ENCODE measurements at places on chromosomes 4 and X. TPM values are rescaled to one million over a fixed set of nuclear protein-coding genes. Genes with fewer than 3 reads are reported as not detected.

- DNase-seq, result no peak
These were observed 12.1 kb downstream of the DOK7 start for GRCh38 chr4:3475041-3475712.

TMEM31 gene
- total RNA-seq, result not detected

- DNase-seq, result no peak
These were observed 382.2 kb upstream of the SPOCK3 start for GRCh38 chr4:167616476-167616875.

DNA sequence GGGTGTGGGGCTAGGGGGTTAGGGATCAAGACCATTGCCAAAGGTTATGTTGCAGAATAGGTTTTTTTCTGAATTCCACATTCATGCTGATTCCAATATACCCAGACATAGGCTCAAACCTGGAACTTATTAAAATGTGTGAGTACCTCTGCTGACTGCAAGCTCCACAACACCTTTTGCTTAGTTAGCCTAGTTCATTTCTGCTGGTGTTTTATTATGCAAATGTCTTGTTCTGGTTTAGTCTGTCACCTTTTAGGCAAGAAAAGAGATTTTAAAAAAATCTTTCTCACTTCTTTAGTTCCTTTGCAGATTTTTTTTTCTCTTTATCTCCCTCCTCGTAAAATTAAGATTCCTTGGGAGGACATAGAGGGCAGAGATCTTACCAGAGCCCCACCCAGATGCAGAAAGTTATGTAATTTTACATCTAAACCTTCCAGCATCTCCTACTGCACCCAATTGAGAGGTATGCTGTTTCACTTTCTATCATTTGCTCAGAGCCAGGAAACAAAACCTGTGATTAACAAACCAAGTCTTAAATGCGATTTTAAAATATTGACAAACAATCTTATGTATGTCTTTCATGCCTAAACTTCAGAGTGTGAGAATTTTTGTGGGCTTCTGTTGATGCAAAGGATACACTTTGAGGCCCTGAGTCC lies 190.7 kb upstream of the CLNK start:
- no peak for DNase-seq

TCEAL2 gene
- 5.4 TPM for total RNA-seq

- no peak for DNase-seq
These were observed 9.6 kb upstream of the RENBP start for GRCh38 chrX:153953892-153954557.

DNA sequence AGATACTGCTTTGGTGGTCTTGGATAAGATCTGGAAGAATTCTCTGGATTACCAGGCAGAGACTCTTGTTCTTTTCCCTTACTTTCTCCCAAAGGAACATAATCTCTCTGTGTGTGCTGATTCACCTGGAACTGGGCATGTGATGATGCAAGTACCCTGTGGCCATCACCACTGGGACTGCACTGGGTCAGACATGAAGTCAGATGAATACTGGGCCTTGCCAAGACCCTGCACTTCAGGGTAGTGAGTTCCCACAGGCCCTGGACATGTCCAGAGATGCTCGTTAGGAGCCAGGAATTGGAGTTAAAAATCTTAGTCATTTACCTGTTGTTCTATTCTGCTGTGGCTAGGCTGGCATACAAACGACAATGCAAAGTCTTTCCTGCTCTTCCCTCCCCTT lies 290.1 kb upstream of the BMP3 start:
- no peak for DNase-seq

- no peak for DNase-seq
These were observed 783.0 kb upstream of the AADAT start for GRCh38 chr4:170872794-170873193.

GRCh38 chrX:136147976-136148375 lies 643 bp downstream of the FHL1 start:
- DNase-seq, result no peak

SPRY1 gene
- 134 TPM for total RNA-seq

GRCh38 chr4:149409555-149409962 lies 406.1 kb downstream of the IQCM start:
- no peak for DNase-seq

GRCh38 chrX:15977644-15978043 lies 123.0 kb upstream of the AP1S2 start:
- DNase-seq, result no peak

- no peak for DNase-seq
These were observed 744.5 kb upstream of the FAM241A start for GRCh38 chr4:111400741-111401140.

GRCh38 chr4:123421937-123422781 lies 25.6 kb downstream of the SPRY1 start:
- no peak for DNase-seq

- DNase-seq, result no peak
These were observed 308.7 kb upstream of the FAM241A start for GRCh38 chr4:111836601-111837000.

DNA sequence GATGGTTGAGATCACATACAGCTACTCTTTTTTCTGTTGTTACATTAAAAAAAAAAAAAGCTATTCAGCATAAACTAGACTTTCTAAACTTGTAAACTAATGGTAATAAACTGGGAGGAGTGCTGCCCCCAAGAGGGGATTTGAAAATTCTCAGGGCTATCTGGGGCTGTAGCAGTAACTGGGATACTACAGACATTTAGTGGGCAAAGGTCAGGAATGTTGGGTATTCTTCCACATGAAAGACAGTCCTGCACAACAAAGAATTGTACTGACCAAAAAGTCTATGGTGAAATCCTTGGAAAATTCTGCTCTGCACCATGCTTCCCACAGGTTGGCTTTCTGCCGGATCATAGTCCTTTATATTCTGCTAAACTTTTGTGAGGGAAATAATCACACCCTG lies 232.6 kb upstream of the BOD1L1 start:
- DNase-seq, result no peak

DNA sequence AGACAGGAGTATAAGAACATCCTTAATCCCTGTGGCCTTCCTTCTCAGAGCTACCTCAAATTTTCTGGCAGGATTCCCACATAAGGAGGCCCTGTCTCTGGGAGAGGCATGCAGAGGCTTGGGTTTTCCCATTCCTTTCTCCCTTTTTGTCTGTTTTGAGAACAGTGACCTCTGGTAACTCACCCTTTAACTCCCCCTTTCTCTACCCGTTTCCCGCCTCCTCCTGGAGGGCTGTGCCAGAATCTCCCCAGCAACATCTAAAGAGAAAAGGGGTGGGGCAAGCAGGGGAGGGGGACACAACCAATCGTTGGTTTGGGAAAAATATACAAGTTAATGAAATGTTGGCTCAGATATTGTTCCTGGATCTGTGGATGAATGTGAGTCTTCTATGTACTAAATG lies 303.7 kb upstream of the IRS4 start:
- DNase-seq, result no peak

GRCh38 chr4:77538574-77539157 lies 67.0 kb upstream of the CXCL13 start:
- no peak for DNase-seq

GRCh38 chr4:85092536-85092935 lies 126.0 kb upstream of the WDFY3 start:
- DNase-seq, result no peak

DNA sequence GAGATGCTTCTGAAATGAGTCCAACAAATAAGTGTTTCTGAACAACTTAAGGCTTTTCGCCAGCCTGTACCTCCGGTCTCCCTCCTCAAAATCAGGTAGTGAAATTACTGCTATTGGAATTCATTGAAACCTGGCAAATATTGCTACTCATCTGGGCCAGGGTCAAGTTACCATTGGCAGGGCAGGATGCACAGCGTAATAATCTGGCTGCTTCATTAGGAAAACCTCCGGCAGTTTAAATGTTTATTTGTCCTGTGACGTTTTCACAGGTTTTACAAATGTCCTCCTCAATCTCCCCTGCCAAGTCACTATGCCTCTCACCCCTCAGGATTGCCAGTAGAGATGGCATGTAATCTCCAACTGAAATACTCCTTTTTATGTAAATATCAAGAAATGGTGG lies 92.6 kb upstream of the KDR start:
- DNase-seq, result no peak

- no peak for DNase-seq
These were observed 34.2 kb upstream of the MXRA5 start for GRCh38 chrX:3380603-3381002.

P2RY8 gene
- 3.1 TPM for total RNA-seq

FAM9C gene
- total RNA-seq, result not detected

DNA sequence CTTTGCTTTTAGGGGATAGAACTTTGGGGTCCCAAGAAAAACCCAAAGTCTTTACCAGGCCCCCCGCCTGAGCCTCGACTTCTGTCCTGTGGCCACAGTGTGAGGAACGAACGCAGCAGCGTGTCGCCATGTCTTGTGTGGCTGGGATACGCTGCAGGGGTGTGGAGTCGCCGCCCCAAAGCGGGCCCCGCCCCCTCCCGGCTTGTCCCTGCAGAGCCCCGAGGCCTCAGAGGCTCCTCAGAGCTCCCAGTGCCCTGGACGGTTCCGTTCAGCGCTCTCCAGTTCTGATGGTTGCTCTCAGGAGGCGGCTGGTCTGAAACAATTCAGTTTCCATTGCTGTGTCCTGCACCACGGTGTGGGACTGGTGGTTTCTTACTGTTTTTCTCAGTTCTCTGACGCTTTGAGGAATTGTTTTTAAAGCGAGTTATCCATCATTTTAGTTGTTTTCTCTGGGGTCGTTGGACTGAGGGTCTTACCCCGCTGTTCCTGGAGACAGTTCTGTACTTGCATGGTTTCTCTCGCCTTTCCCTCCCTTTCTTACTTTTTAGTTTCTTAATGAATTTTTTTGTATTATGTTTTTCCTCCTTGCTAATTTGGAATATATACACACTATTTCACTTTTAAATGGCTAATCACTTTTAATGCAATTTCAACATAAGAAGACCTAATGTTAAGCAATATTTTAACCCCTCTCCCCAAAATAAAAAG lies 1.6 kb upstream of the IDUA start:
- peak; percentile 94 for DNase-seq

GRCh38 chr4:105510245-105510644 lies 36.4 kb upstream of the PPA2 start:
- DNase-seq, result no peak

DNA sequence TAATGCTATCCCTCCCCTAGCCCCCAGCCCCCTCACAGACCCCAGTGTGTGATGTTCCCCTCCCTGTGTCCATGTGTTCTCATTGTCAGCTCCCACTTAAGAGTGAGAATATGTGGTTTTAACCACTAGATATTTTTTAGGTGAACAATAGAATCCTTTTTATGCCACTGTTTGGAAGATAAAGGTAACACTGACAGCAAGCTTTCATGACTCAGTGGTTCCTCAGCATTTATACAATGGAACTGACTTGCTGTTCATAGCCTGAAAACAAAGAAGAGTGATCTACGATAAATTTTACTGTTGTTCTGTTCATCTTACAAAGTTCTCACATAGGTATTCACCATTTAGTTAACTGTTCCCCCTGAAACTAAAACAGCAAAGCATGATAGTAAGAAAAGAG lies 147.8 kb downstream of the ARHGAP10 start:
- no peak for DNase-seq

DNA sequence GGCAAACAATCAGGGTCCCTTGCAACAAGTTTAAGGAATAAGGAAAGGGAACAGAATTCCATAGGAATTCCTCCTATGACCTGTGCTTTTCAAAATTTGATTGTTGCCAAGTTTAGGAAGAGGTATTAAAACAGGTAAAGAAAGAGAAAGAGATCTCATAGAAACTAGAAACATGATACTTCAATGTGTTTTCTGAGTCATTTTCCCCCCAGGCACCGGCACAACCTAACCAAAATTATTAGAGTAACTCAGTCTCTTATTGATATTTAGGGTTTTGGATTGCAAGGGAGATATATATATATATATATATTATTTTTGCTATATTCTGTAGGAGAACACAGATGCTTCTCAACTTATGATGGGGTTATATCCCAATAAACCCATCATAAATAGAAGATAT lies 278.0 kb upstream of the DKK2 start:
- DNase-seq, result no peak

GRCh38 chr4:142846108-142846728 lies at the start of gene INPP4B:
TSS of gene INPP4B (minus strand) at chr4:142846301.
- peak; percentile 69 for DNase-seq

DNA sequence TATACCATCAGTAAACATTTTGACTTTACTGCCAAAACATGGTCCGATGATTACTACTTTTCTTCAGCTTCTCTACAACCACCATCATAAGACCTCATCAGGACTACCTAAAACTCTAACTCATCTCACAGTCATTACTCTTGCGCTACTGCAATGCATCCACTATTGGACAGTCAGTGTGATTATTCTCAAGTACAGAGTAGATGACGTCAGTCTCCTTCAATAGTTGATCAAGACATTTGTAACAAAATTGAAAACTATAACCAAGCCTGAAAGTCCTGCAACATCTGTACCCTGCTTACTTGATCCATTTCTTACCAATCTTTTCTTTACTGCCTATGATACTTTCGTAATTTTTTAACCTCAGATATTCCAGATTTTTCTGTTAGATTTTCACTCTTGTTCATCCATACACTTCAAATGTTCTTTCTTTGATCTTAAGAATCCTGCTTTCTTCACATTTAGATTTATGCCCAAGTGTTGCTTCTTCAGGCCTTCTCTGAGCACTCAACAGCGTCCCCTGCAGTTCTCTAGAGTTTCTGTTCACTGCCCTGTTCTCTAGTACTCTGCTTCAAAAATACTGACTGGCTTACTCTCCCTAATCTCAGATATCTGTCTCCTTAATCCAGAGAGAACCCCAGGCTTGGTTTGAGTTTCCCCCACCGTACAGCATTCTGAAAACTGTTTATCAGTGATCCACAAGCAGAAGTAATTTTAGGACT lies 1517.6 kb downstream of the STIM2 start:
- no peak for DNase-seq

TRIM75 gene
- total RNA-seq, result not detected

GRCh38 chrX:33447285-33447684 lies 235.9 kb upstream of the DMD start:
- DNase-seq, result no peak

DNA sequence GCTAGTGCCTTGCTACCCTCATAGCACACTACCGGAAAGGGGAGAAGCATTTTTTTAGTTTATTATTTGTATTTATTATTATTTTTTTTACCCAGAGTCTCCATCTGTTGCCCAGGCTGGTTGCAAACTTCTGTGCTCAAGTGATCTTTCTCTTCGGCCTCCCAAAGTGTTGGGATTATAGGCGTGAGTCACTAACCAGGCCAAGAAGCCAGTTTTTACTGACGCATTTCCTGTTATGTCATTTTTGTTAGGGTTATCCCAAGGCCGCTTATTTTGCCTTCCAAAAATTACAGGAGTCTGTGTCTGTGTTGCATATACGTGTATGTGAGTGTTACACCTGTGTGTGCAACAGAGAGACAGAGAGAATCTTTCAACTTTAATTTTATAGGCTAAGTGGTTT lies 404.5 kb downstream of the GBA3 start:
- no peak for DNase-seq

POF1B gene
- total RNA-seq, result 3.4 TPM

DNA sequence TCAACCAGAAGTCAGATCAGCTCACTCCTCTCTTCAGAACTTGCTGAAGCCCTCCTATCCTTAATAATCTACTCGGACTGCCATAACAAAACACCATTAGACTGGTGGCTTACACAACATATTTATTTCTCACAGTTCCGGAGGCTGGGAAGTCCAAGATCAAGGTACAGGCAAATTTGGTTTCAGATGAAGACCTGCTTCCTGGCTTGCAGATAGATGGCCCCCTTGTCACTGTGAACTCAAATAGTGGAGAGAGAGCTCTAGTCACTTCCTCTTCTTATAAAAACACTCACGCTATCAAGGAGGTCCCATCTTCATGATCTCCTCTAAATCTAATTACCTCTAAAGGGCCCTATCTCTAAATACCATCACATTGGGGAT lies 125.1 kb downstream of the CAMK2D start:
- no peak for DNase-seq

LRP2BP gene
- total RNA-seq, result 0.72 TPM

NPY2R gene
- total RNA-seq, result not detected
